ENCODE measurements at places on chromosomes 7 and 10. TPM values are rescaled to one million over a fixed set of nuclear protein-coding genes. Genes with fewer than 3 reads are reported as not detected.

The TMEM178B gene
- total RNA-seq, result 0.40 TPM

The SLC39A12 gene
- total RNA-seq, result 0.14 TPM

The NKX2-3 gene
- 10.1 TPM for total RNA-seq

The AP4M1 gene
- 86.0 TPM for total RNA-seq

The CYP2C19 gene
- 7.8 TPM for total RNA-seq

The GPNMB gene
- total RNA-seq, result 25.8 TPM

The COX15 gene
- 24.7 TPM for total RNA-seq

The ANKRD7 gene
- total RNA-seq, result 0.27 TPM

The CLCN1 gene
- total RNA-seq, result not detected

The SFRP4 gene
- 1.8 TPM for total RNA-seq

The PRRT4 gene
- total RNA-seq, result 0.16 TPM

The SAMD9 gene
- 2.6 TPM for total RNA-seq

The HMX2 gene
- total RNA-seq, result not detected

The SPDYE5 gene
- not detected for total RNA-seq

DNA sequence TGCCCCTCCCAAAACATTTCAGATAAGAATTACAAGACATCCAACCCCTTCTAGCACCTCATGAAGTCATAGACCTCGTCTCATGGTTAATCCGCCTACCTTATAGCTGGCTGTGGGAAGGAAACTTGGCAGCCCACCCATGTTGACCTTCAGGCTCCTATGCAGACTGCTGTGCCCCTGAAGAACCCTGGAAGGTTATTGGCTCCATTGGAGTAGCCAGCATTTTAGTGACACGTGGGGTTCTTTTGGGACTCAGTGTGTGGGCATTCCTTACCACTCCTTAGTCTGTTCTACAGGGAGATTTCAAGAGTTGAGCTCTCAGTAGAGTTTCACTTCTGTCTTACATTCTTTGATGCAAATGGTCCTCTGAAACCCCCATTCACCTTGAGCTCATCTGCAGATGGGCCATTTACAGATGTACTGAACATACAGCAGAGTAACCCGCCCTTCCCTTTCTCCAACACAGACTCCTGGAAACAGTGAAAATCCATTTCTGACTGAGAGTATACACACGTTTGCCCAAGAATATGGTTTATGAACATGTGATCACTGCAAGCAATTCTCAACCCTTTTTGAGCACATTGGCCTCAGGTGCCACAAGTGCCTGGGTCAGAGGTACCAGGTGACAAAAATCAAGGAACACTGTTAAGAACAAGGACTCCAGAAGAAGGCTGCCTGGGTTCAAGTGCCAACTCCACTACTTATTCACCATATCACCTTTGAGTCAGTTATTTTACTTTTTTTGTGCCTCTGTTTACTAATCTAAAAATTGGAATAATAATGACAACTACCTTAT is 54.0 kb upstream of the HECW1 start:
- DNase-seq, result no peak

DNA sequence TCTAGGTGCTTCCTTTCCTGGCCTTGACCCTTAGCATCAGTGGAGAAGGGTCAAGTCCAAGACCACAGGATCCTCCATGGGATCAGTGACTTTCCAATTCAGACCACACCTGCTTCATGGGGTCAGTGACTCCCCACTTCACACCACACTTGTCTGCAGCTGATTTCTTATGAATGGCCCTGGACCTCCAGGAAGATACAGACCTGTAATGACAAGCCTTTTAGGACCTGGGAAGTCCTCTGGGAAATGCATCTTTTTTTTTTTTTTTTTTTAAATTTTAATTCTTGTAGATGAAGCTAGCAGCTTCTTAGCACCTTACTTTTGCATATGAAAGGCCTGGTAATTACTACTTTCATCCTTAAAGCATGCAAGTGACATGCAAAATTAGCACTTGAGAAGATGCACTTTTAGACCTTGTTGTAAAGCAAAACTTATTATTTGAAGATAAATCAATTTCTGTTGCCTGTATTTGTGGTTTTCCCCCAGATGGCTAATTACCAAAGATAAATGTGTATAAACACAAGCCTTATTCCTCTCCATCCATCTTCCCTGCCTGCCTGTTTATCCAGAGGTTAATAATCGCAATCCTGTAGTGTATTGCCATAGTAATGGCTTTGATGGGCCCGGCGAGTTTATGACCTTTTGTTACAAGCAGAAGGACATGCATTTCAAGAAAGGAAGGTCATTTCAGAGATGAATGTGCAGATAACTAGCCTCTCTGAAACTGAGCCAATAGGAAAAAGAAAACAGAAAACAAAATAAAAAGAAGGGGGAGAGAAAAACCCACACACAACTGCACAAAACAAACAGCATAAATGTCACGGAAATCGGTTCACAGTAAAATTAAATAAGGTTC is 1018.7 kb downstream of the TYW1 start:
- no peak for DNase-seq

GRCh38 chr7:80334908-80335307 is 177.0 kb downstream of the GNAT3 start:
- no peak for DNase-seq

DNA sequence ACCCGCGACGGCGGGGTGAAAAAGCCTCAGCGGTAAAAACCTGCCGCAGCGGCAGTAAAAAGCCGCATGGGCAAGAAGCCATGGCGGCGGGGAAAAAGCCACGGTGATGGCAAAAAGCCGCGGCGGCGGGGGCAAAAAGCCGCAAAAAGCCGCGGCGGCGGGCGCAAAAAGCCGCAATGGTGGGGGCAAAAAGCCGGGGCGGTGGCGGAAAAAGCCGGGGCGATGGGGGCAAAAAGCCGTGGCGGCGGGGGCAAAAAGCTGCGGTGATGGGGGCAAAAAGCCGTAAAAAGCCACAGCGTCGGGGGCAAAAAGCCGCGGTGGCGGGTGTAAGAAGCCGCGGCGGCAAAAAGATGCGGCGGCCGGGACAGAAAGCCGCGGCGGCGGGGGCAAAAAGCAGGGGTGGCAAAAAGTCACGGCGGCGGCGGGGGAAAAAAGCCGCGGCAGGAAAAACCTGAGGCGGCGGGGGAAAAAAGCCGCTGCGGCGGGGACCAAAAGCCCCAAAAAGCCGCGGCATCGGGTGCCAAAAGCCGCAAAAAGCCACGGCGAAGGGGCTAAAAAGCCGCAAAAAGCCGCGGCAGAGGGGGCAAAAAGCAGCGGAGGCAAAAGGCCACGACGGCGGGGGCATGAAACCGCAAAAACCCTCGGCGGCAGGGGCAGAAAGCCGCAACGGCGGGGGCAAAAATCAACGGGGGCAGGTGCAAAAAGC is 488.5 kb downstream of the ZNF33B start:
- DNase-seq, result no peak

DNA sequence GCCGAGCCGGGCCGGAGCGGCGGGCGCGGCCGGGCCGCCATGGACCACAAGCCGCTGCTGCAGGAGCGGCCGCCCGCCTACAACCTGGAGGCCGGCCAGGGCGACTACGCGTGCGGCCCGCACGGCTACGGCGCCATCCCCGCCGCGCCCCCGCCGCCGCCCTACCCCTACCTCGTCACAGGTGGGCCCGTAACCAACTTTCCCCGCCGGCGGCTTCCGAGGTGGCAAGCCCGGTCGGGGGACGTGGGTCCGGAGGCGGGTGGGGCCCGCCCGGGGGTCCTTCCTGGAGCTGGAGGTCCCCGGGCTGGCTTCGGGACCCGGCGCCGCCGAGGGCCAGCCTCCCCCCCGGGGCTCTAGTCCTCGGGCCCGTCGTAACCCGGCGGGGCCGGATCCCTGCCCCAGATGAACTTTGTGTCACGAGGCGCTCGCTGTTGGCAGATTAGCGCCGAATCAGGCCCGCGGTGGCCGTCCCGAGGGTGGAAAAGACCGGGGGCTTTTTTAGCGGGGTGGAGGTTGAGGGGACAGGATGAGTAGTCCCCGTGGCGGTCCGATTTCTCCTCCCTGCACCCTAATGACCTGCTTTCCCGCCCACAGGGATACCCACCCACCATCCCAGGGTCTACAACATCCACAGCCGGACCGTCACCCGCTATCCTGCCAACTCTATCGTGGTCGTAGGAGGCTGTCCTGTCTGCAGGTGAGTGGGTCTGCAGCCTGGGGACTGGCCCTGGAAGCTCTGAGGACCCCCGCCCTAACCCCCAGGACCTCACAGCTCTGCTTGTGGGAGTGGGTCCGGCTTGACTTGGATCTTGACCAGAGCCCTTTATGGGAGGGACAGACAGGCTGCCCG is 496 bp downstream of the BRI3 start:
- peak; percentile 45 for DNase-seq

GRCh38 chr7:44281811-44282600 is 43.4 kb downstream of the CAMK2B start:
- DNase-seq, result peak; percentile 5

GRCh38 chr7:15864626-15864991 is 178.1 kb upstream of the MEOX2 start:
- DNase-seq, result no peak

- DNase-seq, result no peak
Measured at GRCh38 chr7:42227541-42227935, 9.5 kb downstream of the GLI3 start.

DNA sequence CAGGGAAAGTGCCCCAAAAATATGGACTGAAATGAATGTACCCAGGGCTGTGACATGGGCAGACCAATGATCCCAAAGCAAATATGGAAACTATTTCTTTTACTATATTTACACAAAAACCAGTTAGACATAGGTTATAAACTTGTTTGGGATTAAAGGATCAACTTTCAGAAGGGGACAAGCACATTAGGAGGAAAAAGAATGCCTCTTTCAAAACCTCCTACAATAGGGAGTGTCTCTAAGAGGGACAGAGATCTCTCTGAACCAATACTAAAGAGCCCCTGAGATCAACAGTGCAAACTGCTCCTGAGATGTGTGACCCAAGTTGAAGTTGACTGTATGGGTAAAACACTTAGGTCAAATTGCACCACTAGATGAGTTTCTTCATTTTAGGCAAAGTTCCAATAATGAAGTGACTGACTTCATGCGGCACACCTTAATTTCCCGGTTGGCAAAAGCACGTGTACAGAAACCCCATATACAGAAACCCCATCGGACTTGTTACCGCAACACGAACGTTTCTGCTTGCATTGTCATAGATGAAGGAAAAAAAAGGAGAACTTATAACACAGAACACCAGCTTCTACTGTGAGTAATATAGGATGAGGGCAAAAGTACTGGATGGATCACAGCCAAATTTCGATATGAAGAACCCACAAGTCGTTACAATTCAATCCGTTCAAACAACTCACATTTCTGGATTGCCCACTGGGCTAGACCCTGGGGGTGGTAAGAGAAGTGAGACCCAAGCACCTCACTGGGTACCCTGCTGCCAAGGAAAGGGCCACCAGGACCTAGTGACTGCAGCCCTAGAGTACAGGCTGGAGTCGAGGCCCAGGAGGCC is 4.3 kb downstream of the SVIL start:
- no peak for DNase-seq

DNA sequence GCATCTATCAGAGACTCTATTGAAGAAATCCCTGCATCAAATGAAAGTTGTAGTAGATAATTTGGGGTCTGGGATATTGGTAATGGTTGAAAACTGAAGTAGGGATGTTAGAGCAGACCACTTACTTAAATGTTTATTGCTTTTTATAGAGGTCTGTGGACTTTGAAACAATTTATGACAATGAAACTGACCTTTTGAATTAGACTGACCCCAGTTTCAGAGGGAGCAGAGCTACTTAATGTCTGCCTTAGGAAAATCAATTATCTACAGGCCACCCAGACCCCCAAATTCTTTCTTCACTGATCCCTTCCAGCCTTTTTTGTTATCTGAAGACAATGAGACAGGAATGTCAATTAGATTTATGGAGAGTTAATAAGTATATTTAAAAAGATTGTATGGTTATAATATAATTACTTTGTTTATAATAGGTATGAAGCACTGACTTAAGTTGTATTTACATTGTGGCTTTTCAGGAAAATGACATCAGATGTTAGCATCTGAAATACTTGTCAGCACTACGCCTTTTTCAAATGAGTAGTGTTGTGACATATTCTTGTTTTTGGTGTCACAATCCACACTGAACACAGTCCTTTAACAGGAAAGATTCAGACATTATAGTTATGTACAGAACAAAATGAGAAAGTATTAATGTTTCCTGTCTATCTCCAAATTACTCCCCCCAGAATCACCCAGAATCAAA is 13.9 kb downstream of the MGAM2 start:
- DNase-seq, result no peak

GRCh38 chr7:123024989-123025758 is 29.7 kb upstream of the TAS2R16 start:
- DNase-seq, result no peak

- DNase-seq, result no peak
Measured at GRCh38 chr7:82998436-82998835, 164.2 kb downstream of the PCLO start.

- DNase-seq, result no peak
Measured at GRCh38 chr7:45574669-45575500, 717 bp downstream of the ADCY1 start.

- DNase-seq, result no peak
Measured at GRCh38 chr10:8766899-8767298, 712.4 kb downstream of the GATA3 start.

GRCh38 chr7:29924684-29925083 is 64.9 kb downstream of the SCRN1 start:
- no peak for DNase-seq

DNA sequence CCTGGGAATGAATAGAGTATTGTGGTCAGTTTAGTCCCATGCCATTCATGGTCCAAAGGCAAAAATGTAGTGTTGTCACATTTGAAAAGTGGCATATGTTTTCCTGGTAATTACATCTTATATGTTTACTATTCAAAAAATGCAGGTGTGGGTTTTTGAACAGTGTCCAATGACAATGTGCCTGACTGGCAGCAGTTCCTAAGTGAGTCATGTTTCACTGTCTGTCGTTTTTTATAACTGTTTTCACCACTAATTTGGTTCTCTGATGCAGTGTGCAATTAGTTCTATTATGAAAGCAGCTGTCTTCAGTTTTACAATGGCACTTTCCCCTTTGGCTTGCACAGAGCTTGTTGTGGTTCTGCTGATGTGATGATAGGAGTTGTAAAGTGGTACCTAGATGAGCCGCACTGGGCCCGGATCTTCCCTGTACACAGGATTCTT is 162.3 kb downstream of the SEM1 start:
- DNase-seq, result no peak

GRCh38 chr10:101629837-101630632 is 41.9 kb downstream of the DPCD start:
- no peak for DNase-seq

DNA sequence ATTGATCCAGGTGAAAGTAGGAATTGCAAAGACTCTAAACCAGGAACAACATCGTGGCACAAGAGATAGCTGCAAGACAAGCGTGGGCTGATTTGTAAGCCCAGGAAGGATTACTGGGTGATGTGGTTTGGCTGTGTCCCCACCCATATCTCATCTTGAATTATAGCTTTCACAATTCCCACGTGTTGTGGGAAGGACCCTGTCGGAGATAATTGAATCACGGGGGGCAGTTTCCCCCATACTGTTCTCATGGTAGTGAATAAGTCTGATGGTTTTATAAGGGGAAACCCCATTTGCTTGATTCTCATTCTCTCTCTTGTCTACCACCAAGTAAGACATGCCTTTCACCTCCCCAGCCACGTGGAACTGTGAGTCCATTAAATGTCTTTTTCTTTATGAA is 59.5 kb downstream of the ST8SIA6 start:
- no peak for DNase-seq

- DNase-seq, result no peak
Measured at GRCh38 chr10:84845628-84846261, 517.4 kb downstream of the CCSER2 start.

Measured in transverse colon (tissue), 4 donors.